IMR-90 (cell line): ENCODE measurements at places on chromosomes 3 and 15.

- no peak for DNase-seq
These were observed 40.0 kb downstream of the TYRO3 start for GRCh38 chr15:41599061-41599460.

GRCh38 chr3:15010664-15011063 is 54.5 kb downstream of the MRPS25 start:
- DNase-seq, result peak; percentile 11

DNA sequence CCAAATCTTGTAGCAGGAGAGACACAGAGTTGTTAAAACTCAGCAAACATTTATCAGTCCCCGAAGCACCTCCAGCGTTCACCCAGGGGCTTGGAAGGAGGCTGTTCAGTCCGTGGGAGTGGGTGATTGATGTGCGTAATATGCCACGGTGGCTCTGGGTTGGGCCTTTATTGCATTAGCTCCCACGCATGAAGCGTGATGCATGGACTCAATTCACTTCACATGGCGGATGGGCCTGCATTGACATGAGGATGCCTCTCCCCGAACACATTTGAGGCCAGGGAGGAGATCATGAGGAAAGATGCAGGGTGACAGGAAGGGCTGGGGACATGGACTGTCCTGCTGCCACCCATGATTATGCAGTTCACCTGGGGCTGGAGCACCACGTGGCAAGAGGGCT is 126.5 kb downstream of the FAM43A start:
- DNase-seq, result no peak

GRCh38 chr3:16887130-16887529 is 2.4 kb downstream of the PLCL2 start:
- DNase-seq, result no peak

- DNase-seq, result peak; percentile 1
These were observed 20.8 kb downstream of the GADL1 start for GRCh38 chr3:30873671-30874070.

DNA sequence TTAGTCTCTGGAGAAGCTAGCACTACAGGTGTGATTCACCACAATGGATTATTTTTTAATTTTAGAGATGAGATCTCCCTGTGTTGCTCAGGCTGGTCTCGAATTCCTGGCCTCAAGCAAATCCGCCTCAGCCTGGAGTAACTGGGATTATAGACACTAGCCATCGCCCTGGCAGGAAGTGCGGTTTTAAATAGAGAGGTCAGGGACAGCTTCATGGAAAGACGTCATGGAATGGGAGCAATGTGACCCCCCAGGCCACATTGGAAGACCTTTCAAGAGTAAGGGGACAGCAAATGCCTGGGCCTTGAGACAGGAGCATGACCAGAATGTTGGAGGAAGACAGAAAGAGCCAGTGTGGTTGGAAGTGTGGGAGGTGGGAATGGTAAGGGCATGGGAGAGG is 2.2 kb upstream of the ISG20 start:
- peak; percentile 36 for DNase-seq

GRCh38 chr15:70262591-70263274 is 165.0 kb upstream of the TLE3 start:
- DNase-seq, result no peak

- no peak for DNase-seq
These were observed 36.9 kb upstream of the UBE2E2 start for GRCh38 chr3:23166276-23166675.

DNA sequence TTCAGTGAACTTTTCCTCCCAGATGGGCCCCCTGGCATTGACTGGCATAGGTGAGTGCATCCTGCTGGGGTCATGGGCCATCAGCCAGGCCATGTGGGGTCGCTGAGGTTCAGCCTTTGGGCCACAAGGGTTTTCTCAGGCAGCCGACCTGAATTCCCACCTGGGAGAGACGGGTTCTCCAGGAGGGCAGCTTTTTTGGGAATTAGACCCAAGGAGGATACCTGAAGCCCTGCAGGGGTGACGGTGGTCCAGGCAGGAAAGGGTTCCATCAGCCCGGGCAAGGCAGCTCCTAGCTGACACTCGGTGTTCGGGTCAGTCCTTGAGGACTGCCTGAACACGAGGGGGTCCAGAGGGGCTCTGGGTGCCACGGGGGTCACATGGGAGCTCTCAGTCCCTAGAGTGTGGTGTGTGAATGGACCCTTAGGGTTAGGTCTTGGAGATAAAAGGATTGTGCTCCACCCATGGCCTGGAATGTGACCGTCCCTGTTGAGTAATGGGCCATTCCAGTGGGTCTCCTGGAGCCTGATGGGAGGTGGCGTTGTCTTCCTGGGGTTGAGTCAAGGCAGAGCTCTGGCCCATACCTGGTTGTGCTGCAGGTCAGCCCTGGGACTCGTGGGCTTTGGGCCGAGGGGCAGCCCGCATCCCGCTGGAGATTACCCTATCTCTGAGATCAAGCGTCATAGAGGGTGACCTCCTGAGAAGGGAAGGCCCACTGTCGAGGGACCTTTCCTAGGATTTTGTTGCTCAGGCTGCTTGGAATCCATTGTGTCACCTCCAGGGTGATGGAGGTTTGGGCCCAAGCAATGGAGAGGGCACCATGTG is 192.8 kb downstream of the UBE3A start:
- no peak for DNase-seq

GRCh38 chr3:45647148-45647619 is 42.0 kb upstream of the SACM1L start:
- peak; percentile 94 for DNase-seq

- DNase-seq, result no peak
These were observed 25.8 kb downstream of the GLB1 start for GRCh38 chr3:33071181-33071580.

DNA sequence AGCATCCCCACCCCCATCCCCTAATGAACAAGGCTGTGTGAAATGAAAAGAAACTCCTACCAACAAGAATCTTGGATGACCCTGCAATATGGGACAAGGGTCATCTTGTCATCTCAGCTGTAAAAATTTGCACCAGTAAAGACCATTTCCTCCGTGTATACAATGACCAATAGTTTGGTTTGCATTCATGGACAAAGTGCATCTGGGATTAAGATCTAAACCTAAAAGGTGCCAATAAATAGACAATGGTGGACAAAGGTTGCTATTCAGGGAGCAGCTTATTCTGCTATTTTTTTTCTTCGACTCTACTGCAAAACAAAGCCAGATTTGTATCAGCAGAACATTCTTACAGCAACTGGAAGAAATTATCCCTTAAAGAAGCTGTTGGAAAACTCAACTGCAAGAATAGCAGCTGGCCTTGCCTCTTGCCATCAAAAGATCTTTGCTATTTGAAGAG is 8.0 kb downstream of the MGLL start:
- DNase-seq, result no peak

- no peak for DNase-seq
These were observed 30.8 kb downstream of the HDC start for GRCh38 chr15:50234764-50235163.

GRCh38 chr3:107663266-107663665 is 140.5 kb downstream of the BBX start:
- DNase-seq, result no peak

DNA sequence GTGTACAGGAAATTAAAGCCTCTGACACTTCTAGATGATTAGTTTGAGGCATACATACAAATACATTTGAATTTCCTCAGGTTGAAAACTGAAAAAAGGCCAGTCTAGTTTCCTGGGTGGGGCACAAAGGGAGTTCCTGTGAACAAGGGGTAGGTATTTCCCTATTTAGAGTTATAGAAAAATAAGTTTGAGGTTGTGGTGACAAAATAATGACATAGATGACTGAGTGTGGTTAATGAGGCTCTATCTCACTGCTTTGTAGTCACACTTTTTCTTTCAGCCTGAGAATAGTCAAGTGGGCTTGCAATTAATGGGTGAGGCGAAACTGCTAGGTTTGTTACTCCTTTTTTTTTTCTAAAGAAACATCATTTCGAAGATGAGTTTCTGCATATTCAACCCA is 4.3 kb downstream of the SLCO3A1 start:
- DNase-seq, result no peak

DNA sequence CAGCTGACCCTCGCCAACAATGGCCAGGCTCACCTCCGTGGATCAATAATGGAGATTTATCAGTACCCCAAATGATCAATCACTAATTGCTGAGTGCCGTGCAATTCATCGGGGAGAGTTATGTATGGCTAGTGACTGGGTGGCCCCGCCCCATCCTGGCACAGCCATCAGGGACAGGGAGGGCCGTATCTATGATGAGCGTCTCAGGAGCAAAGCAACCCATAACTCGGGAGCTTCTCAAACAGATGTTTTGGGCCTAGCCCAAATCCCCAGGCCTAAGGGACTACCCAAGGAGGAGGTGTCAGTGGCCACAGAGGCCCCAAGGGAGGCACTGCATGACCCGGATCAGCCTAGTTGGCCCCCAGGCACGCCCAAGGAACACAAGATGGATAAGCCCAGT is 180.0 kb upstream of the LINGO1 start:
- DNase-seq, result no peak

- DNase-seq, result no peak
These were observed 3.8 kb upstream of the ZNF280D start for GRCh38 chr15:56736881-56737707.

DNA sequence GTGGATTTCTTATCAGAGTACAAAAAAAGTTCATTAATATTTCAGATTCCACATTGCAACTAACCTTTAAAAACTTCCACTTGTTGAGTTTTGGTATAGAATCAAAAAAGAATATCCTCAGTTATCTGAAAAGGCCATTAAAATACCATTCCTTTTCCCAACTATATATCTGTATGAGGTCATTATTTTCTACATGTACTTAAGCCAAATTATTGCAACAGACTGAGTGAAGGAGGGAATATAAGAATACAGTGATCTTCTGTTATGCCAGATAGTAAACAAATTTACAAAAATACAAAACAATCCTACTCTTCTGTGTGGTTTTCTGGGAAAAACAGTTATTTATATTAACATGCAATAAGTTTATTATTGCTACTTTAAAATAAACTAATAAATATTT is 5.7 kb upstream of the GANC start:
- DNase-seq, result peak; percentile 16

GRCh38 chr15:47872869-47873432 is 155.6 kb downstream of the SEMA6D start:
- DNase-seq, result no peak

- DNase-seq, result no peak
These were observed 7.6 kb upstream of the DRD3 start for GRCh38 chr3:114186501-114186900.

- no peak for DNase-seq
These were observed 146.5 kb downstream of the APBA2 start for GRCh38 chr15:29032229-29032625.

DNA sequence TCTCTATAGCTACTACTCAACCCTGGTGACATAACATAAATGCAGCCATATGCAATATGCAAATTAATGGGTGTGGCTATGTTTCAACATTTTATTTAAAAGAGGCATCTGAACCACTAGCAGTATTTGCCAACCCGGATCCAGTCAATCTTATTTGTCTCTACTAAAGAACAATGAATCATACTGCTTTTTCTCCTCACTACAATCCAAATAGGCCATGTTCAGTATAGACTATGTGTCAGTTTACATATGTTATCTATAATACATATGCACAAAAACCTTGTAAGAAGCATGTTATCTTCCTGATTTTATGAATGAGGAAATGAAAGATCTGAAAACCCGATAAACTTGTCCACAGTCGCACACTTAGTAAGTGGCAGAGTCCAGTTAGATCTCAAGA is 125.7 kb downstream of the STAG1 start:
- no peak for DNase-seq

- DNase-seq, result no peak
These were observed 471.5 kb upstream of the ROBO1 start for GRCh38 chr3:80239301-80239700.

DNA sequence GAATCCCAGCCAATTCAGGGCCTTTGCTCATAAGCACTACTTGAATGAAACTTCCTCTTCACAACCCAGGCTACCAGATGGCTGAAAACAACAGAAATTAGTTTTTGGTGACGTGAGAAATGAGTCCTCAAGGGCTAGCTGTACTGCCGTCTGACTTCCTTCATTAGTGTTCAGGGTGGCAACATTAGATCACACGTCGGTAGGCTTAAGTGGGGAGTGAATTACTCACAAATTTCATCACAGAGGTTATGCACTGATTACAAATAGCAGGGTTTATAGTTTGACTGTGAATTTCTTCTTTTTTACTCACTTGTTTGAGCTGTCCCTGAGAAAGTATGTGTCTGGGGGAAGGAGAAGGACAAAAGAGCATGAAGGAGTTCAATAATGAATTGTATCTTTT is 397.2 kb downstream of the GAP43 start:
- no peak for DNase-seq

GRCh38 chr3:85433319-85433718 is 474.5 kb downstream of the CADM2 start:
- no peak for DNase-seq

GRCh38 chr15:50046867-50047266 is 72.2 kb downstream of the ATP8B4 start:
- peak; percentile 47 for DNase-seq

DNA sequence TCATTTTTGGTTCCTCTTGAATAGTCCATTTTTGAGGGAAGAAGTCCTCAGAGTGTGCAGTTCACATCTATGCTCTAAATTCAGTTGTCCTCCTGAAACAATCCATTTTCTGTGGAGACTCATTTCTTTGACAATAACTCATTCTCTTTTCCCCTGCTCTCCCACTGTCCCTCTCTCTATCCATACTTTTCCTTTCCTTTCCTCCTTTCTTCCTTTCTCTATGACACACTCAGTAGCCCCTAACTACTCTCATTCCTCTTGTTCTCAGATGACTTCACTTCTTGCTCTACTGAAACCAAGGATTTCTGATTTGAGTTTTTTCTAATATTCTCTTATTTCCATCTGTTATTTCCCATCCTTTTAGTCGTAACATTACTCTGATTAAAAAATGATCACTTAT is 16.7 kb upstream of the MEIS2 start:
- DNase-seq, result no peak

DNA sequence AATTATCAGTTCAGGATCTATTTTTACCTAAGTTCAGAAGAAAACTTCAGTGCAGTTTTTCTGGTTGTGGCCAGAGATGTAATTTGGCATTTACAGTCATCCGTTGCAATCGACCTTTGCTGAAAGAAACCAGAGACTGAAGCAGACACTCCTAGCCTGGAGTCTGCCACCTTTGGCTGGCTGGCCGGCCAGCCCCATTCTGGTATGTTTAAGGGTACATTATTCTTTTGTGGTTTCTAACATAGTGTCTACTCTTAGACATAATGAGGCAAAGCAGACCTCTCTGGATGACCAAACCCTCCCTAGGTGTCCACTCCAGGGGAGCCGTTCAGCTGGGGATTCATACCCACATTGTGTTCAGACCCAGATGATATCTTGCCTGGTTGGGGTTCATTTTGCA is 275.9 kb upstream of the TPM1 start:
- DNase-seq, result no peak
